ENCODE measurements at places on chromosomes 7 and 10.

- no peak for DNase-seq
Measured at GRCh38 chr7:525740-526139, 6.1 kb upstream of the PDGFA start.

GRCh38 chr10:17510242-17510908 lies 56.0 kb upstream of the ST8SIA6 start:
- peak; percentile 39 for DNase-seq

DNA sequence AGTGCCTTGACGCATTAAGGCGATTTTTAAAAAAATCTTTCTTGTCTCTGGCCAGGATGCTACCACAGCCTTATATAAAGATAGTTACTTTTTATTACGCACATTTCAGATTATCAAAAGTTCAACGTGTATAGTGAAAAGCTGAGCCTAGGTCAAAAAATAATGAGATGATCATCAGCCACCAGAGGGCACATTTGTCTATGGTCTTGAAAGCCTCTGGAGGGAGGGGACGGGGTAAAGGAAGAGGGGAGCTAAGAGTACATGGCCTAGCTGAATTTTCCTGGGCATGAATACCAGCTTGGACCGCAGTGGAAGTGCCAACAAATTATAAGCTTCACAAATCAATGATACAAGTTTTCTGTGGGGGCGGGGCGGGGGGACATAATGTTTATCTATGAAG lies 285.9 kb upstream of the SMIM30 start:
- DNase-seq: no peak

- DNase-seq: no peak
Measured at GRCh38 chr7:131104596-131105293, 222.9 kb upstream of the MKLN1 start.

GRCh38 chr7:27459021-27459730 lies 203.5 kb downstream of the HIBADH start:
- no peak for DNase-seq

All from CD4-positive, alpha-beta T cell treated with Interleukin-4 for 1 hour (primary cell).